ENCODE measurements at places on chromosomes 16 and 17.

- DNase-seq, result no peak
These were observed 4.6 kb downstream of the ITGA2B start for GRCh38 chr17:44384823-44385286.

DNA sequence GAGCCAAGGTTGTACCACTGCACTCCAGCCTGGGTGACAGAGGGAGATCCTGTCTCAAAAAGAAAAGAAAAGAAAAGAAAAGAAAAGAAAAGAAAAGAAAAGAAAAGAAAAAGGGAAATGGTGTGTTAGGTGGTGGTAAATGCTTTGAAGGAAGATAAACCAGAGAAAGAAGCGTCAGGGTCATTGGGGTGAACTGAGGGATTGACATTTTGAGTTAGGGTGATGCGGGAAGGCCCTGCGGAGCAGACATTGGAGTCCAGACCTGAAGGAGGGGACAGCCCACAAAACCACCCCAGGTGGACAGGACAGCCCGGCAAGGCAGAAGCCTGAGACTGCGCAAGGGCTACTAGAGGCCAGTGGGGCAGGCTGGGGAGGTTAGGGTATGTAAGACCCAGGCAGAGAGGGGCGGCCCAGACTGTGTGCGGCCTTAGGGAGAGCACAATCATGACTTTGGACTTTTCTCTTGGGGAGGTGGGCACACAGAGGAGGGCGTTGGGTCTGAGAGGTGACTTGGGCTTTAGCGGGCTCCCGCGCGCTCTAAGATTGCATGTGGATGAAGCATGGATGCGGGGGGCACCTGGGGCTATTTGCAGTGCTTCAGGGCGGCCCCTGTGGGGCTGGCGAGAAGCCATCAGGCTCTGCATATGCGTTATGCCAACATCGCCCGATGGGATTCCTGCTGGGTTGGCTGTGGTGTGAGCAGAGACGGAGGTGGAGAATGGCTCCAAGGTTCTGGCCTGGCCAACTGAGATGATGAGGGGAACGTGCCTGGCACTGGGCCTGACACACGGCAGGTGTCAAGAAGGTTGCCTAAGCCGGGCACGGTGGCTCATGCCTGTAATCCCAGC is 3.3 kb upstream of the GAA start:
- DNase-seq, result no peak

- no peak for DNase-seq
These were observed 26.3 kb downstream of the ACTG1 start for GRCh38 chr17:81486199-81486810.

DNA sequence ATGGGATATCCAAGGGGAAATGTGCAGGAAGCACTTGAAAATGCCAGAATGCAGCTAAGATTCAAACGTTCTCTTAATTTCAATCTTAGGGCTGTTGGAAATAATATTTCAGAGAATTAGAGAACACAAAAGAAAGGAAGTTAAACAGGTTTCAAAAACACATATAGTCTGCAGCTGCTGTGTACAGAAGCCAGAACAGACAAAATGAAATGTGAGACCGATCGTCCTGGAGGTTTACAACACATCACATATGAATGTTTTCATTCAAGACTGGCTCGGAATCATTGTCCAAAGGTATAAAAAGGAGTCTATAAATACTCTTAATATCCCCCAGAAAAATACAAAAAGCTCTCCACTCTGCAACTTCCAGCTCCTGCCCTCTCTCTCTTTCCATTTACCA is 14.3 kb downstream of the CYTH1 start:
- no peak for DNase-seq

DNA sequence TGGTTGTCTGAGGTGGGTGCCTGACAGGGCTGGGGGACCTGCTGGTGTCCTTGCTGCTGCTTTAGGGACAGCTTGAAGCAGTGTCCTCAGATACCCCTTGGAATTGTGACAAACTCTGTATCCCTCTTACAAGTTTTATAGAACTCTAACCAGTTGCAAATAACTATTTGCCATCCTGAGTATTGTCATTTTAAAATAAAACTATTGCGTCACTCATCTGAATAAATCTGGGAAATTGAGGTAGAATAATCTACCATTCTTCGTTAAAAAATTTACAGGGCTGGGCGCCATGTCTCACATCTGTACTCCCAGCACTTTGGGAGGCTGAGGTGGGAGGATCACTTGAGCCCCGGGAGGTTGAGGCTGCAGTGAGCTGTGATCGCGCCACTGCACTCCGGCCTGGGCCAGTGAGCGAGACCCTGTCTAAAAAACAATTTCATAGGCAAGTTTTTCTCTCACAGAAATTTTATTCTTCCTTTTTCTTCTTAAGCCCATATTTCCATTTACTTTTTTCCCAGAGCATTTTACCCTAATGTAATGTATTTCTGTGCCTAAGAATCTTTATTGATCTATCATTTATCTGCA is 14.2 kb downstream of the ZNF750 start:
- no peak for DNase-seq

DNA sequence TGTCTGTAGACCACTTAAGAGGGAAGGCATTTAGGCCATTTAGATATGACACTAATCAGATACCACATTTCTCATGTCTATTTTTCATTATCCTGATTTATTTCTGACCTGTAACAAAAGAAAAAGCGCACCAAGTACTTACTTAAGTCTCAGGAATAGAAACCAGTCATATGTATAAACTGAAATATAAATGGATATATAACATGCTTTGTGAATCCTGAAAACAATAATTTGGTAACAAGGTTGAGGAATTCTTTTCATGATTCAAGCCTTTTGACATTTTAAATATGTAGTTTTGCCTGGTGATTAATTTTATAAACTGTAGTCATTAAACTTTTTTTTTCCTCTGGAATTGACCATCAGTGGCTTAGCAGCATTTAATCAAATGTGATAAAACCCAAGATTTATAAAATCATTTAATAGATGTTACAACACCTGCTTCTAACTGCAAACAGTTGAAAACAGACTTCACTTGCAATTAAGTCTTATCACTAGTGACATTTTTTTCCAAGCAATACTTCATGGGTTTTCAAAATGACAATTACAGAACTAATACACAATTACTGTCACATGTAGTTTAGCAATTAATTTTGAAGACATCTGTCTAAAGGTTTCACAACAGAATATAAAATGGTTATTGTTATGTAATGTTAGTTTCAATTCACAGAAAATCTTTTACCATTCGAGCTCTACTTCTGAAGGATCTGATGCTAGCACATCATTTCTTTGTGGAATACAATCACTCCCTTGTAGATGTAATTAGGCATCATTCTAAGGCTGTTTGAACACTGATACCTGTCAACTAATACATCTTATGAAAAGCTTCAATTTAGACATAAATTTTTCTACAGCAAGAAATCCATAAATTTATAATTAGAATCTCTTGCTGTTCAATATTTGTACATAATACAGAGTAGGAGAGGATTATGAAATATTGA is 110.3 kb downstream of the TOX3 start:
- no peak for DNase-seq

- DNase-seq, result no peak
These were observed 79.6 kb upstream of the CLEC18B start for GRCh38 chr16:74500907-74501306.

GRCh38 chr16:62568926-62569325 is 532.7 kb upstream of the CDH8 start:
- no peak for DNase-seq

GRCh38 chr17:81544281-81544974 is 7.7 kb downstream of the FAAP100 start:
- no peak for DNase-seq

DNA sequence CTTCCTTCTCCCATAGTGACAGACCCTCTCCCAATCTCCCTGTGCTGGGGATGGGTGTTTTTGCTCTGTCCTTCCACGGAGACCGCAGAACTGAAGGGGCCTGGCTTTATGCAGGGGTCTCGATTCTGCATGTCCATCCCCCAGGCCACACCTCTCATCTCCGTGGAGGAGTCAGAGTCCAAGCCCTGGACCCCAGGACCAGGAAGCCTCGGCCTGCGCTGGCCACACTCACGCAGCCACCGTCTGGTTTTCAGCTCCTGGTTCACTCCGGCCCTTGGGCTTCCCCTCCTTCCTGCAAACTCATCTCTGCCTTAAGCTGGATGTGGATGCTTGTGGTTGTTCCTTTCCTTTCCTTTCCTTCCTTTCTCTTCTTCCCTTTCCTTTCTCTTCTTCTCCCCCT is 90.8 kb downstream of the MGAT5B start:
- no peak for DNase-seq

DNA sequence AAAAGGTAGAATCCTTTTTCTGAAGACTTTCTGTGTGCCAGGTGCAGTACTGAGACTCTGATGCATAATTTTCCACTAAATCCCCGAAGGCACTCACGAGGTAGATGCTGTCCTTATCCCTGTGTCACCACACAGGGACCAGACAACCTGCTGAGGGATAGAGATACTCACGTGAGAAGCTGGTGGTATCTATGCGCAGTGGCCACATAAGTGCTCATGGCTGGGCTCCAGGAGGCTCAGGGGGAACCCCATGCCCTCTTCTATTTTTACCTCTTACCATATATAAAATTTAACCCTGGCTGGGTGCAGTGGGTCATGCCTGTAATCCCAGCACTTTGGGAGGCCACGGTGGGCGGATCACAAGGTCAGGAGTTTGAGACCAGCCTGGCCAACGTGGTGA is 38.3 kb downstream of the NT5M start:
- no peak for DNase-seq

- DNase-seq, result peak; percentile 41
These were observed 30.0 kb downstream of the SDK2 start for GRCh38 chr17:73614256-73614655.

- DNase-seq, result no peak
These were observed 32.6 kb upstream of the ACSF3 start for GRCh38 chr16:89061086-89061485.

GRCh38 chr16:80585764-80586163 is 45.0 kb downstream of the DYNLRB2 start:
- no peak for DNase-seq

DNA sequence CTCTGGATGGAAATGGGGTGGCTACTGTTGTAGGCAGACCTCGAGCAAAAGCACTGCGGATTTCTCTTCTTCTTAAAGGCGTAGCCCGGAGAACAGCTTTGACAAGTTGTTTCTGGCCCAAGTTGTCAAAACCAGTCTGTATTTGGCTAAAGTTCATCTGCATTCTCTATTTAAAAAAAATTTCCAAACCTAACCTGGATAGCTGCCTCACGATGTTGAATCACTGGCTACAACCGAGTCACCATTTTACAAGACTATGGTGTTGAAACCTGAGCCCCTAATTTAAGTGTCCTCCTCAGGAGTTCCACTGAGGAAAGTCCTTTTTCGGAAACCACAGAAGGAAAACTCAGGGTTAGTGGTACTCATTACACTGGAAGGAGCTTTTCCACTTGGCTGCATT is 1.5 kb downstream of the SLC16A6 start:
- no peak for DNase-seq

- no peak for DNase-seq
These were observed 28.1 kb upstream of the BEAN1 start for GRCh38 chr16:66399031-66399430.

GRCh38 chr16:48323783-48324775 is 61.1 kb downstream of the SIAH1 start:
- DNase-seq, result no peak

DNA sequence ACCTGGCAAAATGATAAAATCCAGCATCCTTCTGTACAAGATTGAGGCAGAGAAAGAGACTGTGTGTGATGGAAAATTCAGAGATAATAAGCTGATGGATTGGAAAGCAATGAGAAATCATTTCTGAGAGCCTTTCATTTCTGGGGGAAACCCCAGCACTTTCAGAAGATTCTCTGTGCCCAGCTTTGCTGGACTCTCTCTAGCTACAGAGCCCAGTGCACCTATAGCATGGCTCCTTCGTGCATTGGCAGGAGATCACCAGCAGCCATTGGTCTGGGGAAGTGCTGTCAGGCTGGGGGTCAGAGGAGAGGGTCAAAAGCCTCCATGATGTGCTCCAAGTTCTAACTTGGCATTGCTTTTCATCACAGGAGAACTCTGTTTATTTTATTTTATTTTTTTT is 259.9 kb downstream of the SOX9 start:
- no peak for DNase-seq

GRCh38 chr17:40314584-40314956 is 5.6 kb downstream of the RARA start:
- no peak for DNase-seq

DNA sequence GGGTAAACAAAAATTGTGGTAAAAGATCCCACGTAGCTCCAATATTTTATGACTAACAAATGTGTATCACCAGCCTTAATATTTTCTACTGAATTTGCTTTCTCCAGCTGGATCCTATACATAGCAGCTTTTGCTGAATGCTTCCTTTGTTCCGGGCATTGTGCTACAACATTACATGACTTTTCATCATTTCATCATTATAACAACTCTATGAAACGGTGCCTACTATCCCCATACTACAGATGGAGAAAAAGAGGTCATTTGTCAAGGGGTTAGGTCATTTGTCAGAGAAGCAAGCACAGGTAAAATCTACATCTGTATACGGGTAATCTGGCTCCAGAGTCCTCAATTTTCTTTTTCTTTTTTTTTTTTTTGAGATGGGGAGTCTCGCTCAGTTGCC is 74.3 kb downstream of the KANSL1 start:
- no peak for DNase-seq

GRCh38 chr17:35373984-35374765 is 754 bp upstream of the SLFN11 start:
- no peak for DNase-seq

DNA sequence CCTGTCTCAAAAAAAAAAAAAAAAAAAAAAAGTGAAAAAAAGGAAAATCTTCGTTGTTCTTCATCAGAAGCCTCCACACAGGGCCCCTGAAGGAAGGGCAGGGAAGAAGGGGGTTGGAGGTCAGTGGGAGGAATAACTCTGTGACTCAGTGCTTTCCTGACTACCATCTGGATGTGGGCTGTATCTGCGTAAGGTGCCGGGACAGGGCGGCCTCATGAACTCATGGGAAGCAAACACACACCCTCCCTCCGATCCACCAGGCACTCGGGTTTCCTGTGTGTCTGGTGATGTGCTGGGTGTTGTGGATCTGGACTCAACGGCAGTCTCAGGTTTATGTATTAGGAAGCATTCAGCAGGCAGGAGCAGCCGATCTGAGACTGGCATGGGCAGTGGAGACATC is 691.6 kb downstream of the WWOX start:
- no peak for DNase-seq

GRCh38 chr17:28552176-28552999 is at the start of gene UNC119:
TSS of gene UNC119 (minus strand) at chr17:28552624. CDS start at chr17:28552557, 67 bp downstream.
- DNase-seq, result peak; percentile 75

GRCh38 chr16:27890866-27891265 is 172.6 kb downstream of the GSG1L start:
- no peak for DNase-seq

- DNase-seq, result no peak
These were observed 66.4 kb downstream of the HELZ start for GRCh38 chr17:67178555-67178954.

Measured in WERI-Rb-1 (cell line).